ENCODE measurements at places on chromosomes 6 and 20.
A peak's percentile ranks its signal among the peaks of the same experiment; 100 is the strongest.

- no peak for DNase-seq
Observed at GRCh38 chr6:34536959-34537848, 18.9 kb downstream of the SPDEF start.

DNA sequence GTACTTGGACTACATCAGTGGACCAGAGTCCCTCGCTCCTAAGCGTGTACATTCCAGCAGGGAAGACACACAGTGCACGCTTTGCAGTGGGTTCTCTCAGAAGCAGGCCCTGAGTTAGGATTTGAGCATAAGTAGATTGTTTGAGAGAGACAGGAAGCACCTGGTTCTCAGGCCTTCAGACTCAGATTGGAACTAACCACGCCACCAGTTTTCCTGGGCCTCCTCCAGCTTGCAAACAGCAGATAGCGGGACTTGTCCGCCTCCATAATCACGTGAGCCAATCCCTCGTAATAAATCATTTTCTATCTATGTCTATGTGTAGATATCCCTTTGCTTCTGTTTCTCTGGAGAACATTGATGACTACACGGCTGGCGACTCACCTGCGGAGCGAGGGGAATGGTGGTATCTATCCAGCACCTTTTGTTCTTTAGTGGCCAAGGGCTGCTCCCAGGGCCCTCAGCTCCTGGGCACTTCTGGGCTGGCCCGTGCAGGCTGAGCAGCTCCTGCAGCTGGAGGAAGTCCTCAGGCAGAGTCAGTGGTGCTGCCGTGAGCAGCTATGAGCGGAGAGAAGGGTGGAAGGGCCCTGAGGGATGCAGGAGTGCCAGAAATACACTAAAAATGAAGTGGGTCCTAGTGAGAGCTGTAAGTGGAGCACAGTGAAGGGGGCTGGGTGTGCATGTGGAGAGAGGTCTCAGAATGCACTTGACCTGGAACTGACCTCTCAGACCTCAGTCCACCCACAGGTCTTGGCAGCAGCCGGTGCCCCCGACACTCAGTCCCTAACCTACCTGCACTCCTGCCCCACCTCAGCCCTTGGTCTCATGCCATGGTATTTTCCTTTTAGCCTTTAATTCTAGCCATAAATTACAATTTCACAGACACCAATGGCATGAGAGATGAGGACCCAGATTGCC is 76.9 kb downstream of the STK35 start:
- no peak for DNase-seq

GRCh38 chr6:131861381-131861780 is 53.6 kb downstream of the ENPP1 start:
- DNase-seq, result peak; percentile 42

GRCh38 chr6:127606131-127606562 is 29.2 kb downstream of the C6orf58 start:
- DNase-seq, result peak; percentile 59

DNA sequence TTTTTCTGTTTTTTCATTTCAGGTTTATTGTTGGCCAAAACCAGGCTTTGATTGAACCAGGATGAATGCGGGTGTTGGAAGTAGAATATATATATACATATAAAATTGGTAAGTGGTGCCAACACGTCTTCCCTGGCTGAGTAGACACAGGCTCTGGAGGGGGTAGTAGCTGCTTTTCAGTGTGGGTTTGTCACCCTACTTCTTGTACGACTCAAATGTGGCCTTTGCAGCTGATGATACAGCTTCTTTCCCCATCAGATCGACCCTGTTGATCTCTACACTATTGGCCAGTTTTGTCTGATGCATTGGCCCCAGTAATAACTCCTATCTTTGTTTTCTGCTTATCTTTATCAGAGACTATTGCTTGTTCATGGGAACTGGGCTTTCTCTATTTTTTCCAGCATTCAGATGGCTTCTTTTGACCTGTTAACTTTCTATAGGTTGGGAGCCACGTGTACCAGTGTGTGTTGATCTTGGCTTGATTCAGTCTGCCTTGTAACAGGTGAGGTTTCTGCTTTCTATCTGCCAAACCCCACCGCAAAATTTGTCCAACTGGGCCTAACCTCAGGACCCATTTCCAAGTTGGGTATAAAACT is 2.7 kb upstream of the ZNFX1 start:
- DNase-seq, result no peak

DNA sequence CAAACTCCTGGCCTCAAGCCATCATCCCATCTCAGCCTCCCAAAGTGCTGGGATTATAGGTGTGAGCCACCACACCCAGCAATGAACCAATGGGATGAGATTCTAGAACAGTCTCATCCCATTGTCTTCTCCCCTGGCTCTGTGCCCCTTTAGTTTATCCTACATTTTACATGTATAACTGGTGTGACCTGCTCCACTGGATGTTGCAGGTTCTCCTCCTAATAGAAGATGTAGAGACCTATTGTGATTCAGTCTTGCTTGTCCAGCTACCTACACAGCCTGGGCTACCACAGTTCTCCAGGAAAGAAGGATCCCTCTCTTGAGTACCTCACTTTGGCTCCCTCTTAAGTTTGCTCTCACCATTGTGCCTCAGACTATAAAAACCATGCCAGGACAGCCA is 2.0 kb upstream of the FKBPL start:
- no peak for DNase-seq

DNA sequence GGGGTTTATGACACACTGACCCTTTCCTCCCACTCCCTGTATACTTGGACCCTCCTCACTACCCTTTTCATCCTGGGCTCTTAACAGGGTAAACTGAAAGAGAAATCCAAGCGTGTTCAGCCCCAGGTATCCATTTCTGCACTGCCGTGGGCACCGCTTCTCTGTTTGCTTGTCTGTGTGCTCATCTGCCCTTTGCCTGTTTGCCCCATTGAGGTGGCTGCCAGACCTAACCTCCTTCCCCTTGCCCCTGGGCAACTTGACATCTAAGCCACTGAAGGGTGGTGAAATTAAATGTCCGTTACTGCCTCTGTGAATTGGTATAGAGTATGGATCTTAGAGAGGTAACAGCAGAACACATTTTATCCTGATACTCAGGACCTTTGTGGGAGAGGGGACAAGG is 38.7 kb downstream of the ACSS2 start:
- no peak for DNase-seq

DNA sequence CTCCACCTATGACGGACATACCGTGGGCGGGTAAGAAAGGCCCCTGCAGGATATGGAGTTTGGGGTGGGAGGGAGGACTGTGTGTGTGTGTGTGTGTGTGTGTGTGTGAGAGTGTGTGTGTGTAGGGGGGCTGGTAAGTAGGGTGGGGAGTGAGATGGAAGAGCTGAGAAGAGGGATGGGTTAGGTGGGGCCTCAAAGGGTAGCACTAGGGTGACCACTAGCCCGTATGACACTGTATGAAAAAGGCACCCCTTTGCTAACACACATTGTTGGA is 7.1 kb downstream of the DDR1 start:
- no peak for DNase-seq

GRCh38 chr6:157203312-157203744 is 120.0 kb downstream of the TMEM242 start:
- DNase-seq, result no peak

DNA sequence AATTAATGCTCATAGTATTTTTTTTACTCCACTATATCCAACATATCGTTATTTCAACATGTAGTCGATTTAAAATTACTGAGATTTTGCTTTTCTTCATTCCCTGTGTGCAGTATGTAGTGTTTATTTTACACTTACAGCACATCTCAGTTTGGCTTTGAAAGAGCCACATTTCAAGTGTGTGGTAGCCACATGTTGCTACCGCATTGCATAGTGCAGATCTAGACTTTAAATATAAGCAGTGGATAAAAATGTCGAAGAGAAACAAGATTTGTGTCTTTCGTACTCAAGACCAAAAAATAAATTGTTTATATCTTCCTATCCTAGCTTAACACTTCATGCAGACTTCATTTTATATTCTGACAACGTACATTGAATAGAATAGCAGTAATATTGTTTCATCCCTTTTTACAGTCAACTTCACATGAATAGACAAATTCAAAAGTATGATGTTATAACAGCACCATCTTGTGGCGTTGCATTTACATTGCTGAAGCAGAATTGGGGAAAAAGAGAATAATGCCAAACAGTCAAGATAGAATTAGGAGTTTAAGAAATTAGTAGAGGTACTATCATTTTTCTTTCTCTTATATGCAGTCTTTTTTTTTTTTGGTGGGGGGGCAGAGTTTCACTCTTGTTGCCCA is 29.9 kb downstream of the FBXO5 start:
- peak; percentile 55 for DNase-seq

DNA sequence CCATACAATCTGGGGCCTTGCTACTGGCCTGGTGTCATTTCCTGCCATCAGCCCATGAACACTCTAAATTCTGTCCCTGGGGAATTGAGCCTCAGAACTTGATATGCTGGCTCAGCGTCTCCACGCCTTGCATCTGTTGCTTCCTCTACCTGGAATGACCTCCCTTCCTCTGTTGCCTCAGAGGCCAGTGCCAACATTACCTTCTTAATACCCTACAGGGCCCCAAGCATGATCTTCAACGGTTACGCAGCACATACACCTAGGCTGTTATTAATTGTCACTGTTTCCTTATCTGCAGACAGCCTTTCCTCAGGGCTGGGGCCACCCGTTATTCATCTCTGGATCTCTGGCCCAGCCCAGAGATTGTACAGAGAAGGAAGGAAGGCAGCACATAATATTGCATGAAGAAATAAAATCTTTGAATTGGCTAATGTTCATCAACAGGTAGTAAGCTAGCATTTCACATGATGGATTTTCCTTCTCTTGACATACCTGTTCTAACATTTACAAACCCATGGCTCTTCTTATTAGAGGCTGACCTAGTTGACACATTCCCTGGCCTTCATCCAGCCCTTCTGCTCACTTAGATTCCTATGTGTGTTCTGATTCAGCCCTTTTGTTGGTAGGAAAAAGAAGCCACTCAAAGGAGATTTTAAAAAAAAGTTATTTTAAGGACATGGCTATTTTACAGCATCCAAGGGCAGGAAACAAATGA is 8.4 kb upstream of the RNF182 start:
- peak; percentile 40 for DNase-seq

GRCh38 chr6:44261581-44261980 is 3.8 kb downstream of the NFKBIE start:
- no peak for DNase-seq

GRCh38 chr6:155273431-155273830 is 9.6 kb downstream of the CLDN20 start:
- peak; percentile 97 for DNase-seq

- DNase-seq, result no peak
Observed at GRCh38 chr20:16569246-16570153, 3.7 kb downstream of the KIF16B start.

DNA sequence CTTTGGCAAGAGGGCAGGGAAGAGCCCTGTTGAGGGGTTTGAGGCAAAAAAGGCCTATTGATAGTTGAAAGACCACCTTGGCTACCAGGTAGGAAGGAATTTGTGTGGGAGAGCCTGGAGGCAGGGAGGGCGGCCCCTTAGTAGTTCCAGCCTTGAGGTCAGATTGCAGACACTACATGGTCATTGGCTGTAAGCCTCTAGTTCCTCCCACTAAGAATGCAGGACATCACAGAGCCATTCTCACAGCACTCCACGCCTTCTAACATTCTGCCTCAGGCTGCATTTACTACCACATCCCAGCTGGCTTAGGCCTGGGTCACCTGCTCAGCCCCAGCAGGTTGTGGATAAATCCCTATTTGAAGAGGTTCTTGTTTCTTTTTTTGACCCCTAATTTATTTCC is 91.0 kb upstream of the SNX9 start:
- DNase-seq, result no peak

DNA sequence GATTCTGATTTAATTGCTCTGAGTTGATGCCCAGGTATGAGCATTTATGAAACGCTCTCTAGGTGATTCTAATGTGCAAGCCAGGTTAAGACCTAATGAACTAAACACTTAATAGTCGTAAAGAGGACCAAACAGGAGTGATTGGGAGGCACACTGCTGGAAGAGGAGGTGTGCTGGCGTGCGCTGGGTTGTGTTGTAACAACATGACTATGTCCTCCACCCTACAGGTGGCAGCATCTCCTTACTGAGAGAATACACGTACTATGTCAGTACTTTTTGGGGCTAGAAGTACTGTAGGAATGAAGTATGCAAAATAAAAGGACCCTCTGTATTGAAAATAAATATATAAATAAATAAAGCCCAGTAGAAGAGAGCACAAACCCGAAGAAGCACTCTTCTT is 11.9 kb downstream of the C6orf89 start:
- DNase-seq, result peak; percentile 9

DNA sequence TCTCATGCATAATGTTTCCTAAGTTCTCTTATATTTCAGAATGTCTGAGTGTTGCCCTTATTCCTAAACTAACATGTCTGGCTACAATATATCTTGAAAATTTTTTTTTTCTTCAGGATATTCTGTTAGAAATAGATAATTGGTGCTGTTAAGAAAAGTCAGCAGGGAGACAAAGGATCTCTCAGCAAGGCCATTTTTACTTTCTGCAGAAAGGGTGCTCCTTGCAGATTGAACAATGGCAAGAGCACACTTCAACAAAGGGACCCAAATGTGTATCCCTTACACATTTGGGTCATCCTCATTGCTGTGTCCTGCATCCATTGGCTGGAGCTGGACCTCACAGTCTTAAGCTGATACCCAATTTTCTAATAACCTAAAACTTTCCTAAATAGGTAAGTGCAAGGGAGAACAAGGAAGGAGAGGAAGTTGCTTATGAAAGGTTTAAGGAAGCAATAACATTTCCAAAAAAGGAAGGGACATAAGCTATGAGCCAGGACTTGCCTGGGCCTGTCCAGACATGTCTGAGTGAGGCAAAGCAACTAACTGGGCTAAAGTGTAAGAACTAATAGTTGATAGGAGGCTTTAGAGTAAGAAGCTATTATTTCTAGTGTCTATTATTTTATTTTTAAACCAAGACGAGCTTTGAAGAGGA is 429.6 kb downstream of the BCKDHB start:
- no peak for DNase-seq

DNA sequence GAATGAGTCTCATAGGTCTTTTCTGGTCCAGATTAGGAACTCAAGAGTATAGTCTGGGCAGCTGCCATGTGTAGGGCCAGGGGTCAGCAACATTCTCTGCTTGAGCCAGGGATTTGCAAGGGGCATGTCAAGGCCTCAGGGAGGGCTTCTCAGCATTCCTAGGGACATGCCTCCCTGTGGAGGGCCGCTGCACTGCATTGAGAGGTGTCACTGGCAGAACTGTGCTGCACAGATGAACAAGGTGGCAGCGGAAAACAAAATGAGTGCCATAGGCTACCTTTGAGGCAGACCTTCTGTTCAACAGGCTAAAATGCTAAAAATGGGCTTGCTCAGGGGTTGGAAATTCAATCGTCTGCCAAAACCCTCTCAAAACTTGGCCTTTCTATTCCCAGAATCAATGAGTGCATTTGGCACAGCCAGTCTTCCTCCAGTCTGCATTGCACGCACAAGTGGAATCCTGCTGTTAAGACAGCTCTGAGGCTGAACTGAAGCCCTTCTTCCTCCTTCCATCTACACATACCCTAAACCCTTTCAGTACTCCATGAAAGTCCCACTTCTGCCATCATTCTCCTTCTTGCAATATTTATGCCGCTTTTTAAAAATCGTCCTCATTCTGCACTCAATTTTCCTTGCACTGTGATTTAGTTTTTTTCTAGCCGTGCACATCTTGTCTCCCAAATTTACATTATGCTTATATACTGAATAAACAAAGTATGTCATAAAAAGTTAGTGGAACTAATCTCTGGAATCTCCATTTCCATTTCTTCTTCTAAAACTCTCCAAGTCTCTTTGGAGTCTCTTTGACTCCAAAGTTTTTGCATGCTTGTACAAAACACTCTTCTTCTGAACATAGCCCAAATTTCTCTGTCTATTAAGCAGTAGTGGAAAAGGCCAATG is 51.7 kb downstream of the SLC26A8 start:
- DNase-seq, result no peak

- DNase-seq, result peak; percentile 22
Observed at GRCh38 chr6:78300885-78301284, 566.5 kb upstream of the IRAK1BP1 start.

Data from astrocyte of the spinal cord (primary cell).